ENCODE measurements at places on chromosomes 1 and 21.

GRCh38 chr21:33587792-33588484 lies 546 bp downstream of the DONSON start:
- peak; percentile 29 for DNase-seq

GRCh38 chr21:45388611-45389296 lies 16.2 kb upstream of the COL18A1 start:
- DNase-seq: no peak

- no peak for DNase-seq
These were observed 475.7 kb downstream of the USP25 start for GRCh38 chr21:16205527-16205926.

DNA sequence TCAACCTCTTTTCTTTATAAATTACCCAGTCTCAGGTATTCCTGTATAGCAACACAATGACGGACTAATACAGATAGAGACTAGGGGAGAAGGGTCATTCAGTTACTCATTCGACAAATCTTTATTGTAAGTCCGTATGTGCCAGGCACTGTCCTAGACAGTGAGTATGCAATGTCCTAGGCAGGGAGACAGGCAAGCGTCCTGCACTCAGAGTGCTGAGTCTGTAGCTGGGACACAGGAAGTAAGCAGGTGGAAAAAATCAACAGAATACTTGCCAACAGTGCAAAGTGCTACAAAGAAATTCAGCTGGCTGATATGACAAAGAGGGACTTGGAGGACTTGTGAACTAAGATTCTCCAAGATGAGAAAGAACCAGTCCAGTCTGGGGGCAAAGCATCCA lies 92.2 kb upstream of the ZBTB40 start:
- no peak for DNase-seq

- no peak for DNase-seq
These were observed 61.3 kb downstream of the XKR8 start for GRCh38 chr1:28021064-28021463.

DNA sequence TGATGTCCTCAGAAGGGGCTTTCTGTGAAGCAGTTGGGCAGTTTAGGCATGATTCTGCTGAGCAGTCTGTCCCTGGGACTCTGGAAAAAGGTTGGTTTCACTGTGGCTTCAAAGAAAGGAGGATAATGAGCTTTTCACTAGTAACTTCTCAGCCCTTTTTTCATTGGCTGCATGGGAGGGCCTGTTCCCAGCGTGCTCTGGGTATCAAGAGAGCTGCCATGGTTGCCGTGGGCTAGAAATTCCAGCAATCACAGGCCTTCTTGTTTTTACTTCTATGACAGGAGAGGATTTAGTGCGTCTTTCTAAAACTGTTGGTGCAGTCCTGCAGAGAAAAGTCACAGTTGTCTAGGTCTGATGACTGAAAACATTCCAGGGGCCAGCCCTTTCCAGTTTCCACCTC lies 7.2 kb downstream of the SZRD1 start:
- DNase-seq: no peak

- DNase-seq: no peak
These were observed 93.1 kb downstream of the MRPS6 start for GRCh38 chr21:34166468-34166867.
